ENCODE measurements at places on chromosomes 11 and 22. TPM values are rescaled to one million over a fixed set of nuclear protein-coding genes. Genes with fewer than 3 reads are reported as not detected.

DNA sequence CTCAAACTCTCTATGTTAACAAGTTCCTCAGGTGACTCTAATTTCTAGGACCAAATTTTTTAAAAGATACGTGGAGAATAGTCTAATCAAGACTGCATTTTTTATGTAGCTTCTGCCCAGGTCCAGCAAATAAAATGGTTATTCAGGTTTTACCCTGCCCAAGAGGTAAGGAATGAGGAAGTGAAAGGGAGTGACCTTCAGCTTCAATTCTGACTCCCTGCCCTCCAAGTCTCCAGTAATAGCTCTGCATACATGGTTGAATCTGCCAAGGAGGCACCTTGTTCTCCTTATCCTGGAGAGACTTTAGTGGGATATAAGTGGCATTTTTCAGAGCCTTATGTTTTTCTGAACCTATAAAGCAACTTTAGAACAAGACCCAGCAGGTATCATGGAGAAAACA lies 15.5 kb downstream of the MUC15 start:
- no peak overlapping the region for H3K4me3 ChIP-seq
- H3K4me1 ChIP-seq, result no peaks in the 10 kb centered on the region
- no peaks in the 10 kb centered on the region for H3K36me3 ChIP-seq
- no peak overlapping the region for H3K27ac ChIP-seq

DNA sequence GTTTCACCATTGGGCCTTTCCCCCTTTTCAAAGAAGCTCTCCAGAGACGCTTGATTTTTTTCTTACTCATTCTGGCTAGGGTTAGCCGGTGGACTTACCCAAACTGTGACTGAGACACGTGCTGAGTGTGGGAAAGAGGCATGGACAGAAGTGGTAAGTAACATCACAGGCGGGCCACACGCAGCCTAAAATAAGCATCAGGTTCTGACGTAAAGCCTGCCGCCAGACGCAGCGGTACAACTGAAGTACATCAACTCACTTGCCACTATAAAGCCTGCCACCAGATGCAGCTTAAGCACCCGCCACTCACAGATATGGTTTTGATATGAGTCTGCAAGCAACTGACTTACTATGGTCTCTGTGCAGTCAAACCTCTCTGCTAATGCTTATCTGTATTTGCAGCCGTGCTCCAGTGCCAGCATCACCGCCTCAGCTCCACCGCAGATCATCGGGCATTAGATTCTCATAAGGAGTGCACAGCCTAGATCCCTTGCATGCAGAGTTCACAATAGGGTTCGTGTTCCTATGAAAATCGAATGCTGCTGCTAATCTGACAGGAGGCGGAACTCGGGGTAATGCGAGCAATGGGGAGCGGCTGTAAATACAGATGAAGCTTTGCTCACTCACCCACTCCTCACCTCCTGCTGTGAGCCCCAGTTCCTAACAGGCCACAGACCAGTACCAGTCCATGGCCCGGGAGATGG lies 58.8 kb downstream of the PHF21B start:
- H3K27ac ChIP-seq, result no peak overlapping the region
- no peaks in the 10 kb centered on the region for H3K4me1 ChIP-seq
- DNase-seq, result no peak
- no peaks in the 10 kb centered on the region for H3K27me3 ChIP-seq

DNA sequence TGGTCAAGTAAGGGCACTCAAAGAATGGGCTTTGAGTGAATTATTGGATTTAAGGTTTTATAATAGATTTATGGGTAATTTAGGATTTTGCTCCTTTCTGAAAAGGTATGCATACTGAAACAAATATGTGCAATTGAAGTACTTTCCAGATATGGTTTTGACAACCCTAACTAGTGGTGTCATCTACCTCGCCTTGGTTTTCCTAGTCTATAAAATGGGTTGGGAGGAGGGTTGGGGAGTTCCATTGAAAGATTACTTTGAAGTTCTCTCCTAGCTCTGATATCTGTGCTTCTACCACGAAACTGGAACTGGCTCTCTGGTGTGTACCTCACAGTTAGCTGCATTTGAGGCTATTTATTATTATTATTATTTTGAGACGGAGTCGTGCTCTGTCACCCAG lies 431 bp upstream of the SPTBN2 start:
- peaks cover 12% of the 10 kb centered on the region for H3K4me1 ChIP-seq
- no peaks in the 10 kb centered on the region for H3K27me3 ChIP-seq
- no peak for DNase-seq
- H3K4me3 ChIP-seq, result no peak overlapping the region
- no peaks in the 10 kb centered on the region for H3K36me3 ChIP-seq

GRCh38 chr11:114182471-114183043 lies 113.6 kb upstream of the NNMT start:
- no peaks in the 10 kb centered on the region for H3K36me3 ChIP-seq
- no peak overlapping the region for H3K4me3 ChIP-seq
- H3K4me1 ChIP-seq, result peaks cover 65% of the 10 kb centered on the region
- H3K27ac ChIP-seq, result peak overlapping the region; percentile 98
- no peaks in the 10 kb centered on the region for H3K27me3 ChIP-seq

GRCh38 chr11:31882951-31883392 lies 71.8 kb upstream of the PAX6 start:
- H3K27ac ChIP-seq, result no peak overlapping the region
- no peak overlapping the region for H3K4me3 ChIP-seq
- no peak for DNase-seq
- H3K27me3 ChIP-seq, result peaks cover 4% of the 10 kb centered on the region
- no peaks in the 10 kb centered on the region for H3K4me1 ChIP-seq

DNA sequence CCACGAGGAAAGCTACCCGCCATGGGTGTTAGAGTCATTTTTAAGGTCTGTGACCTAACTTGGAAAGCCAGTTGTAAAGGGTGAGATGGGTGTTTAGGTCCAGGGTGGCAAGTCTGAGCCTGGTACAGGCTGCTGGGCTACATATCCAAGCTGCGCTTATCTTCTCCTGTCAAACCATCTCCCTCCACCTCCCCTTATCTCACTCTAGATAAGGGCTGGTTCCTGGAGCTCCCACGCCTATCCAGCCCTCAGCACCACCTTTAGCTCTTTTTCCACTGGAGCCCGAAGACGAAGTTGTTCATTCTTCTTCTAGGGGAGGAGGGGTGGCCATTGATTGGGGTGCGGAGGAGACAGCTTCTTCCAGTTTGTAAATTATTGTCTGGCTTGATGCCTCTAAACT lies 48.5 kb downstream of the MICAL2 start:
- H3K27ac ChIP-seq, result peak overlapping the region; percentile 83
- no peaks in the 10 kb centered on the region for H3K27me3 ChIP-seq
- H3K36me3 ChIP-seq, result peaks cover 16% of the 10 kb centered on the region
- no peak for DNase-seq
- H3K4me3 ChIP-seq, result no peak overlapping the region

DNA sequence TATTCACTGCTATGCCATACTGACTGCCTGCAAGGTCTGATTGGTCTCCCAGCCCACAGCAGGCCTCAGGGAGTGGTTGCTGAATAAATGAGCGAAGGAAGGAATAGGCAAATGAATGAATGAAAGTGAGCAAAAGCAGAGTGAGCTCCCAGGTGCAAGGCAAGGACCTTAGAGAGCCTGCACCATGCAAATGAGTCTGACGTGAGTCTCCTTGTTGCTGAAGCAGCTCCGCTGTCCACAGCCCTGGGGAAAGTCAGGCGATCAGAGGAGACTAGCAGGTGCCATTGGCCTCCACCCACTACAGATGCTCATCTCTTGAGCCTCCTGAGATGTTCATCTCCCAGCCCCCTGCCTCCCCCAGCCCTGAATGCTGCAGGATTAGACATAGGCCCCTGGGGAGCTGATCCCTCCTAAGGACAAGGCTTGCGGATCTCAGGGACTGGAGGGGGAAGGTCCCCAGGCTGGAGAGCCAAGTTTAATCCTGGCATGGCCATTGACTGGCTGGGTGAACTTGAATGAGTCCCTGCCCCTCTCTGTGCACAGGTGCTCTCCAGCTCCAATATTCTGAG lies 22.1 kb downstream of the GDPD5 start:
- H3K36me3 ChIP-seq, result no peaks in the 10 kb centered on the region
- no peaks in the 10 kb centered on the region for H3K27me3 ChIP-seq
- H3K4me3 ChIP-seq, result no peak overlapping the region
- no peaks in the 10 kb centered on the region for H3K4me1 ChIP-seq
- DNase-seq, result no peak

DNA sequence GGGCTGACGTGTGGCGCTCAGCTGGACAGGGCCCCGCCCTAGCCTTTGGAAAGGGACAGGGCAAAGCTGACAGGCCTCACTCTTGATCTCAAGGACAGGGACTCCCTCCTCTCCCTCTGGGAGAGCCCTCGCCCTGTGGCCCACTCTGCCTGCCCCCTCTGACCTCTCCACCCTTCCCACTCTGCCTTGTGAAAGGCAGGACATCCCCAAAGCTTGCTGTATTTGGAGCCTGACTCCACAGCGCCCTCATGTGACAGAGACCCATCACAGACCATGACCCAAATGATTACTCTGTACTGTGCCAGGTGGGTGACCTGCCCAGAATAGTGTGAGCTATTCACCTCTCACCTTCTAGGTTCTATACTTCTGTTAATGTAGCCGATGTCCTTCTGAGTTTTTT lies 18.8 kb downstream of the P2RY2 start:
- no peaks in the 10 kb centered on the region for H3K36me3 ChIP-seq
- peaks cover 10% of the 10 kb centered on the region for H3K4me1 ChIP-seq
- no peaks in the 10 kb centered on the region for H3K27me3 ChIP-seq
- peak overlapping the region; percentile 1 for H3K27ac ChIP-seq
- no peak overlapping the region for H3K4me3 ChIP-seq
- DNase-seq, result peak; percentile 75

- H3K4me1 ChIP-seq, result no peaks in the 10 kb centered on the region
- no peak overlapping the region for H3K4me3 ChIP-seq
- no peak for DNase-seq
- no peak overlapping the region for H3K27ac ChIP-seq
Observed at GRCh38 chr11:79068356-79068755, 372.5 kb downstream of the TENM4 start.

DNA sequence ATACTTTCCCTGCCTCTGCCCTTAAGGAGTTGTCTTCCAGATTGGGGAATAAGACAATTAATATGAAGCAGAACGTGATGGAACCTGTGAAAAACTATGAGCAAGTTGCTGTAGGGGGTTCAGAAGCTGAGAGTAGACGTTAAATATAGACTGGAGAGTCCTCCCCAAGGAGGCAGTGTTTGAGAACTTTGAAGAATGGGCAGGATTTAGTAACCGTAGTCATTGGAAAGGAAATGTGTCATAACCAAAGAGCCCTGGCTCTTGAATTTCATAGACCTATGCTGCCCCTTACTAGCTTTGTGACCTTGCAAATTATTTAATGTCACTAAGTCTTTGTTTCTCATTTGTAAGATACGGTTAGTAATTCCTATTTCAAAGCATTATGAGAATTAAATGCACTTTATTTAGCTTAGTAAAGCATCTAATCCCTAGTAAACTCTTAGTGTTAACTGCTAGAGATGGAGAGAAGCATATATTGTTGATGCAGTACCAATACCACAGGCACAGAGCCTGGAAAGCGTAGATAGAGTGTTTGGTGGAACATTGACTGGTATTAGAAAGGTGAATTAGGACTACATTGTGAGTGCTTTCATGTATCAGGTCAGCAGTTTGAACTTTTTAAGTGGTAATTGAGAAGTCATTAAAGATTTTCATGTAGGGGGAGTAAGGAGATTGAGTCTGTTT lies 54.1 kb downstream of the MCAM start:
- no peak overlapping the region for H3K4me3 ChIP-seq
- no peaks in the 10 kb centered on the region for H3K36me3 ChIP-seq
- no peak for DNase-seq

DNA sequence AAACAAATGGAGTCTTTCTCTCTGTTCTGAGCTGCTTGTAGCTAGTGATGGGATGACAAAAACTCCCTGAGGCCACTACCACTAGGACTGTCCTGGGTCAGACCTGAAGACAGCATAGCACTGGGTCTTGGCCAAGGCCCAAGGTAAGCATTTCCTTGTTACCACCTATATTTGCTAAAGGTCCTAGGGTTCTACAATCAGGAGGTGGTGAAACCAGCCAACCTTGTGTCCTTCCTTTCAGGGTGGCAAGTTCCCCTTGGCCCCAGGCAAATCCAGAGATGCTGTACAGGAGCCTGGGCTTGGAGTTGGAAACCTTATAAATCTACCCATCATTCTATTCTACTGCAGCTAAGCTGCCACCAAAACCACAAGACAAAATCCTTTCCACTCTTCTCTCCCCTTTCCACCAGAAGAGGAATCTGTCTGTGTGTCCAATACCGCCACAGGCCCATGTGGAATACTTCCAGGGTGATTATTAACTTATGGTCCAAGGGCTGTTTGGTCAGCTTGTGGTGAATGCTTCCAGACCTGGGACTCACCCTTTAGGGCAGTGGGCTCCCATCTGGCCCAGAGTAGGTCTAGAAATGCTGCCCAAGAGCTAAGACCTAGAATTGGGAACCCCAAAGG lies 16.8 kb downstream of the SLC22A25 start:
- no peaks in the 10 kb centered on the region for H3K4me1 ChIP-seq
- no peaks in the 10 kb centered on the region for H3K36me3 ChIP-seq
- no peak for DNase-seq
- H3K27ac ChIP-seq, result no peak overlapping the region
- no peak overlapping the region for H3K4me3 ChIP-seq

DNA sequence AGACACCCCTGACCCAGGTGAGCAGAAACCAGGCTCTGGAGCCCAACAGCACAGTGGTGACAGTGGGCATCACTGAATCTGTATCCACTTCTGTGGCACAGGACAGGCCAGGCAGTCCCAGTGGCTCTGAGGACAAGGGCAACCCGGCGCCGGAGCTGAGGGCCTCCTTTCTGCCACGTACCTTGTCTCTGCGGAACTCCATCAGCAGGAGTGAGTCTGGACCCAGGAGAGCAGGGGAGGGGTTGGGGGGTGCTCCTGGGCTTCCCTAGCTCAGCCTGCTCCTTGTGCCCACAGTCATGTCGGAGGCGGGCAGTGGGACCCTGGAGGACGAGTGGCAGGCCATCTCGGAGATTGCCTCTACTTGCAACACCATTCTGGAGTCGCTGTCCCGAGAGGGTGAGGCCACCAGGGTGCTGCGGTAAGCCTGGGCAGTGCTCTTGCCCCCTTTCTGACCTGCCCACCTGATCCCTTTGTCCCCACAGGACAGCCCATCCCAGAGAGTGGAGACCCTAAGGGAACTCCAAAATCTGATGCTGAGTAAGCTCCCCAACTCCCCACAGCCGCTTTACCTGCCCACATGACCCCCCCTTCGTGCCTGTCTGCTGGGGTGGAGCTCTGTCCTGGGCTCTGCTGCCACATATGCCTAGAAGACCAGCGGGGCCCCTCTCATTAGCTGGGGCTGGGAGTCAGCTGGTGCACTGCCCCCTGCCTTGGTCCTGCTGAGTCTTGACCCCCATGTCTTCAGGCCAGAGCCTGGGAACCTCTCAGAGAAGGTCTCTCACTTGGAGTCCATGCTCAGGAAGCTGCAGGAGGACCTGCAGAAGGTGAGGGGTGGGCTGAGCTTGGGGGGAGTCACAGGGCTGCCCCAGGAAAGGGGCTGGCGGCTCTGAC lies 12.0 kb downstream of the SIPA1 start:
- peaks cover 13% of the 10 kb centered on the region for H3K4me1 ChIP-seq
- no peaks in the 10 kb centered on the region for H3K27me3 ChIP-seq
- H3K27ac ChIP-seq, result no peak overlapping the region

DNA sequence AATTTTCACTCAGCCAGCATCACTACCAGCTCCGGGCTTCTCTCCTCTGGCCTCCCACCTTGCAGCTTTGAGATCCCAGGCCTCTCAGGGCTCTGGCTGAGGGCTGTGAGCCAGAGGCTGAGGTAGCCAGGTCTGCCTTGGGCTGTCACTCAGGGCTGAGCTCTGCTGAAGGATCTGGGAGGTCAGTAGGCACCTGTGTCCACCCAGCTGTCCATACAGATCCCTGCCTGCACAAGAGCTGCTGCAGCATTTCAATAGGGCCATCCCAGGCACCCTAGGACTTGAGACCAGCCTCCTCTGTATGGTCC lies 12.6 kb downstream of the KCNQ1OT1 start:
- no peak overlapping the region for H3K4me3 ChIP-seq
- H3K27me3 ChIP-seq, result no peaks in the 10 kb centered on the region
- peaks cover 45% of the 10 kb centered on the region for H3K4me1 ChIP-seq
- H3K36me3 ChIP-seq, result no peaks in the 10 kb centered on the region

Gene ACTN3
- total RNA-seq, result not detected

Gene FAM111B
- 1.3 TPM for total RNA-seq

Gene ACR
- total RNA-seq, result 0.61 TPM

Gene MMP3
- total RNA-seq, result not detected
